Activated CD4-positive, alpha-beta T cell treated with anti-CD3 and anti-CD28 coated beads, Interleukin-2, amount 50 U/mL, for 48 hours (primary cell): ENCODE measurements at places on chromosomes 4 and X.

- DNase-seq, result no peak
Measured at GRCh38 chr4:158067646-158068045, 105.2 kb downstream of the GASK1B start.

GRCh38 chr4:99801005-99801699, 15.5 kb upstream of the DAPP1 start:
- no peak for DNase-seq

GRCh38 chrX:45628041-45628440, 427.4 kb upstream of the DIPK2B start:
- DNase-seq, result no peak

DNA sequence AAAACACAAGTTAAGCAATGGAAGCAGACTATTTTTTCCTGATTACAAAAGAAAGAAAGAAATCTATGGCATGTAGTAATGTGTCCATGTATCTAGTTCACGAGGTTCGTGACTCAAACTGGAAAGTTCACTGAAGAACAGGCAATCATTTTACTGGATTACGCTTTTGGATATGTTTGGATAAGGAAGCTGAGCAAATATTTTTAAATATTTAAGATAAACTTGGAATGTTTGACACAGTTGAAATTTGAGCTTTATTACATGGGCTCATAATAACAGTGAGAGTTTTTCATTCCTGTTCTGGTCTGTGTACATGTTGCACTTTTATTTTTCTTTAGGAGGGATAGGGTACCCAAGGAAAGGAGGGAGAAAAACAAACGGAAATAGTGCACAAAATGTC, 244.2 kb upstream of the GK2 start:
- DNase-seq, result no peak

- DNase-seq, result no peak
Measured at GRCh38 chrX:63934791-63935190, 149.8 kb upstream of the ARHGEF9 start.

DNA sequence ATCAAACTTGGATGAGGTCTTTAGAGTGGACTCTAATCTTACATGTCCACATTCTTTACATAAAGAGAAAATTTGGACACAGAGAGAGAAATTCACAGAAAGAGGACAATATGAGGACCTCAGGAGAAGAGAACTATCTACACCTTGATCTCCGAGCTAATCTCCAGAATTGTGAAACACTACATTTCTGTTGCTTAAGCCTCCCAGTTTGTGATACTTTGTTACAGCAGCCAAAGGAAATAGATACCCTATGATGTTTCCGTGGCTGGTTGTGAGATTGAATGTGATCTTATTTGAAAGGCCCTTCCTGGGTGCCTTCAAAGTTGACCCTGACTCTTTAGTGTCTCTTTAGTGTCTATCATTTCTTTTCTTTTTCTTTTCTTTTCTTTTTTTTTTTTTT, 326.1 kb upstream of the CLNK start:
- no peak for DNase-seq

DNA sequence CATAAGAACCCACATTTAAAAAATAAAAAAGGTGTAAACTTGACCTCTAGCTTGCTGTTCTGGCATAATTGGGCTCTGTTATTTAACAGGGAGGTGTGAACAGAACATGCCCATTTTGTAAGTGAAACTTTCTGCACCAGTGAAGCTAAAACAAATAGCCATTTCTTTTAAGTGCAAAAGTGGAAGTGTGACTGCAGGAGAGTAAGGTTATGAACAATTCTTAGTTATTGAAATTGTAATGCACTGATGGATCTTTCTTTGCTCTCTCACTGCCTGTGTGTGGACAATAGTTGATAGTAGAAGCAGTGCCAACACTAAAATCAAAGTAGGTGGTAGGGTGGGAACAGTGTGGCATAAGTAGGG, 12.6 kb downstream of the P2RY10 start:
- DNase-seq, result no peak

DNA sequence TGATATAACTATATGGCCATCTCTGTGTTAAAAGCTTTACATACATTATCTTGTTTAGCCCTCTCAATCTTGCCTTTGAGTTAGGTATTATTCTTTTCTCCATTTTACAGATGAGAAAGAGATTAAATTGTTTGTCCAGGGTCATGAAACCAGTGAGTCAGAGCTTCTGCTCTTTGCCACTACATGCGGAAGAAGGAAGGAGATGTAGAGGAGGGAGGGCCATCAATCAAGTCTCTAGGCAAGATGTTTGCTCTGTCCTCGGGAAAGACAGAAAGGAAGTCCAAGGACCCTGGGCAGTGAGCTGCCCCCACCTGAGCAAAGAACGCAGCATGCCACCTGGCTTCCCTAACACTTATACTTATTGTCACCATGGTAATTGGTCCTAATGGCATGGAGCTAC, 133.7 kb upstream of the IL1RAPL2 start:
- no peak for DNase-seq

- no peak for DNase-seq
Measured at GRCh38 chr4:93802045-93802444, 26.5 kb upstream of the ATOH1 start.

GRCh38 chr4:129806986-129807385, 711.0 kb downstream of the C4orf33 start:
- no peak for DNase-seq

DNA sequence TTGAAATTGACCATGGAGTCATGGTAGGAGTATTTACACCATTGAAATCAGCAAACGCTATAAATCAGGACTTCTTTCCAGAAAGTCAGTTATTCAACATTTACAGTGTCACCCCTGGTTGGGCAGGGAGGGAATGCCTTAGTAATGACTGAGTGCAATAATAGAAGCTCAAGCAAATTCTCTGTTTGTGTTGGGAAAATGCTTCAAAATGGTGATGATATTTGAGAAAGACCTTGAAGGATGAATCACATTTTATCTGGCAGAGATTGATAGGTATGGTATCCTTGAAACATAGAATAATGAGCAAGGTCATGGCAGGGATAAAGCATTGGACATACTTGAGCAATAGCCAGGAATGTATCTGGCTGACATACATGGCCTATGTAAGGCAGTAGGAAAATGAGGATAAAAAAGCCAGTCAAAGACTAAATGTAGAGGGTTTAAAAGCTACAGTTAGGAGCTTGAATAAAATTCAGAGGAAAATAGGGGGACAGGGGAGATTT, 248.7 kb downstream of the FMR1NB start:
- DNase-seq, result no peak

GRCh38 chrX:132957211-132958090, 978 bp downstream of the HS6ST2 start:
- DNase-seq, result peak; percentile 12

- DNase-seq, result no peak
Measured at GRCh38 chr4:105277702-105278101, 131.0 kb downstream of the TET2 start.

GRCh38 chr4:165873298-165874071, 448 bp downstream of the TLL1 start:
- peak; percentile 4 for DNase-seq

- no peak for DNase-seq
Measured at GRCh38 chr4:76607266-76607799, 172.3 kb downstream of the SHROOM3 start.

DNA sequence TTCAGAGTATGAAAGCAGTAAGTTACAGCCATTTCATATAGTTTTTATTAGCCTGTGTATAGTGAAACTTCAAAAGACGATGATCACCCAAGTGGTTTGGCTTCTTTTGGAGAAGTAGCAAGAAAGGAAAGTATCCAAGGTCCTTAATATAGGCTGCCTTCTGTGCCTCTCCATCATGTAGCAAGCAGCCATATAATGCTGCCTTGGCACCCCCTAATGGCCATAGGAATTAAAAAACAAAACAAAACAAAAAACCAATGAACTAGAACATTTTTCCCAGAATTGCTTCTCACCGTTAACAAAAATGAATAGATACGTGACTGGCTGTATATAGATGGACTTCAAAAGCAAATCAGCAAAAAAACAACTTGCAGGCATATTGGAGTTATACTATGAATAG, 18.9 kb downstream of the LAMP2 start:
- no peak for DNase-seq

DNA sequence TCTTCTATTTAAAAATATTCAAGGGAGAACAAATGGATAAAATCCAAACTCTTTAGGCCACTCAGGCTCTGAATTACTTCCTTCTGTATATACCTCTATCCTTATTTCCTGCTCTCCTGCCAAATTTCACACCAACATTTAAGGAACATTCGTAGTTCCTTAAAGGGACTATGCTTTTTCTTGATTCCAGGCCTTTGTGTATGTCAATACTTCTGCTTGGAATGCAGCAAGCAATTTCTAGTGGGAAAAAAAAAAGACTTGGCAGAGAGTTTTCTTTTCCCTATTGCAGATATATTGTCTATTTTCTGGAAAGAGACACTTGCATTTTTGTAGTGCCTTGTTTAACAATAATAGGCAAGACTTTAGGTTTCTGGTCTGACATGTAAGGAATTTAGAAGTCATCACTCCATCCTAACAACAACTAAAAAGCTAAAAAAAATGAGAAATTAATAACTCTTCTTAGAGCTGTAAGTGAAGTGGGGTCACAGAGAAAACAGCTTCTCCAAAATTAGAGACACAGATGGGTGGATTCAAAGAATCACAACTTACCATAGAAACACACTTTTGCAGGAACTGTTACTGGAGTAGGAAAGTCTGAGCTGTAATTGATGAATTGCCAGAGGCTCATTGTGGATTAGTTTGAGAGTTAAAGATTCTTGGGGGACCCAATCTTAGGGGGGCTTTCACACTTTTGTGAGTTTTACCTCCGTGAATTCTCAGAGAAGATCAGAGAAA, 2.1 kb upstream of the ADH5 start:
- no peak for DNase-seq

DNA sequence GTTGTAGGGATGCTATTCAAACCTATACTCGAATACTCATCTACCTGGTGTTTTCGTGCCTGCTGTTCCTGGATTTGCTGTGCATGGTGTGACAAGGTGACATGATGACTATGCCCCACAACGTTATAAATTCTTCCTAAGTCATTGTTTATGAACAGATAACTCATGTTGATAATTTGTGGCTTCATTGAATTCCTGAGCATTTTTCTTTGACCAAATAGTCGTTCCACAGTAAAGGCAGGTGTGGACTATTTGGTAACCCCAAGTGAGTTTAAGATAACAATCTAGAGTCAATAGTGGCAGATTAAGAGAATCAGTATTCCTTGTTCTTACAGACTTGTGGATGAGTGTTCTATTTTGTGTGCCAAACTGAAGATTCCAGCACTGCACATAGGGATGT, 59.9 kb downstream of the SNX25 start:
- DNase-seq, result no peak

GRCh38 chr4:115323106-115323707, 209.8 kb upstream of the NDST4 start:
- DNase-seq, result no peak

DNA sequence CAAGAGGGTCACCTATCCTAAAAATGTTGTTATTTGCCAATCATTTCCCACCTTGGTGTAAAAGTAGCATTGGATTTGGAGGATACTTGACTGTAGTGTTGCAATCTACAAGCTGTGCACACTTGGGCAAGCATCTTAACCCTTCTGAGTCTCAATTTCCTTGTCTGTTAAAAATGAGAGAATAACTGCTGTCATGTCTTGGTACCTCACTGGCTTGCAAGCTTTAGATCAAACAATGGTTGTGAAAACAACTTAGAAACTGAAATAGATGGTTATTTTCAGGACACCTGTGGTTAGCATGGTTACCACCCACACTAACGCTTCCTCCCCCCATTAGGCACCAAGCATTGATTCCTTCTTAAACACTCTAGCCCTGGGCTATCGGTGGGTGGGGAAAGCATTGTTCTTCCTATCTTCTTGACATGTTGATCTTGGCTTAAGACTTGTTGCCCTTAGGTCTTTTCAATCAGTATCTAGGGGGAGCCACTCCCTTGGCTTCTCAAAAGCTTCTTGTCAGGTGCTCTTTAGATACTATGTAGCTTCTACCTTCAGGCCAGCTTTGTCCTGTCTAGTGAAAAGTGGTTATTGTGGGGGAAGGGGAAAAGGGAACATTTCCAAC, 10.6 kb upstream of the AMOT start:
- DNase-seq, result no peak

GRCh38 chr4:86831262-86832130, 17.7 kb downstream of the SLC10A6 start:
- no peak for DNase-seq

DNA sequence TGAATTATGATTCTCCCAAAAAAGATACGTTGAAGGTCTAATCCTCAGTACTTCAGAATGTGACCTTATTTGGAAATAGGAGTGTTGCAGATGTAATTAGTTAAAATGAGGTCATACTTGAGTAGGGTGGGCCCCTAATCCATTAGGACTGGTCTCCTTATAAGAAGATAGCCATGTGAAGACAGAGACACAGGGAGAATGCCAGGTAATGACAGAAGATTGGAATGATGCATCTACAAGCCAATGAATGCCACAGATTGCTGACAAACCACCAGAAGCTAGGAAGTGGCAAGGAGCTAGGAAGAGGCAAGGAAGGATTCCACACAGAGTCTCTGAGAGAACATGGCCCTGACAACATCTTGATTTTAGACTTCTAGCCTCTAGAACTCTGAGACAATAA, 7.4 kb upstream of the RPS6KA3 start:
- DNase-seq, result no peak

GRCh38 chr4:174512745-174513144, 9.5 kb downstream of the HPGD start:
- no peak for DNase-seq

- no peak for DNase-seq
Measured at GRCh38 chrX:139382529-139382928, 148.0 kb upstream of the F9 start.

GRCh38 chrX:96564595-96564994, 120.0 kb upstream of the DIAPH2 start:
- no peak for DNase-seq

DNA sequence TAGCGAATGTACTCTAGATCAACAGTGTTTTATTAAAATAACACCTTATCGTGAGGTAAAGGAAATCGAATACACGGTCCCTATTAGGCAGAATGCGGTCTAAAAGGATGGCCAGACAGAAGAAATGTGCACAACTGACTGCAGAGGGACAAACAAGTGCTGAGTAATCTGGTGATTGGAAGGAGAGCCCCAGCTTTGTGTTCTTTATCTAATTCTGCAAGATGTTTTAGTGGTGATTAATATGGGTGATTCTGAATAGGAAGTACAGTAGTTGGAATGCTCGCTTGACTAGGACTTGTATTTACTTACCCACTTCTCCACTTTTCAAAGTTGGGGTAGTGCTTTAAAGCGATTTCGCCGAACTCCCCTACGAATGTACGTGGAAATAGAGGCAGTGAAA, 1.2 kb downstream of the WDR44 start:
- DNase-seq, result no peak
